ENCODE measurements at places on chromosomes 2 and 18.

DNA sequence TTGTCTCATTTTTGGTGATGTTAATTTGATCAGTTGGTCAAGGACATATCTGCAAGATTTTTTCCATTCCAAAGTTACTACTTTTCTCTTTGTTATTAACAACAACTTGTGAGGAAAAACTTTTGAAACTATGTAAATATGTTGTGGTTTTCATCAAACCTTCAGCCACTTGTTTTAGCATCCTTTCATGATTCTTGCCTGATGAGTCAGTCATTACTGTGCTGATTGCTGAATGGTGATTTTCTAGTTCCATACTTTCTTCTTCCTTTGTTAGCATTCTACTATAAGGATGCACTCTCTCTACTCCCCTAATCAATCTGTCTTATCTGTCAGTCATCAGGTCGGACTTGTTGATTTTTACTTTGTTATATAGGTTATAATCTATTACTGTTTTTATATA is 10.9 kb downstream of the TMEM87B start:
- no peak for DNase-seq

DNA sequence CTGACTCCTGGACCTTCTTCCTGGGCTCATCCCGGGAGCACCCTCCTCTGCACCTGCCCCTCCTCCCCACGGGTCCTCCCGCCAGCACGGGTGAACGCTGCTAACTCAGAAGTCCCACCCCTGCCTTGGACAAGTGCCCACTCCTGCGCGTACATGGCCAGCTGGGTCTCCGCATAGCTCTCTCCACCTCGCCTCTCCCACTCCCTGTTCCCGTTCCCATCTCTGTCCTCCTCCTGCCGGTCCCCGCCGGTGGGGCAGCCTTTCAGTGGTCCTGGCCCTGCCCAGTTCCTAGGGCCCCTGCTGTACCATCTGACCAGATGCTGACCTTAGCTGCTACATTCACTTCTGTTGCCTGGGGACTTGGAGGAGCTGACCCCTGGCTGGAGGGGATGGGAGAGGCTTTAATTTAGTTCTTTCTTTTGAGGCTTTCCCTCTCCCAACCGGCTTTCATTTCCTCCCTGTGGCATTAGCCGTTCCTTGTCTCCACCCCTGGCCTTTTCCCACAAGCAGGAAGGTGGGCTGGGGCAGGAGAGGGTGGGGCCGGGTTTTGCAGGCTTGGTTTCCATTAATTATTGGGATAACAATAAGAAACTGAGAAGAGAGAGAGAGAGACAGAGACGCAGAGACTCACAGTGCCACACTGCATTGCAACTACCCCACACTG is 136.1 kb downstream of the SH3BP4 start:
- DNase-seq, result no peak

- no peak for DNase-seq
Measured at GRCh38 chr2:170815311-170815710, 1.4 kb upstream of the GAD1 start.

DNA sequence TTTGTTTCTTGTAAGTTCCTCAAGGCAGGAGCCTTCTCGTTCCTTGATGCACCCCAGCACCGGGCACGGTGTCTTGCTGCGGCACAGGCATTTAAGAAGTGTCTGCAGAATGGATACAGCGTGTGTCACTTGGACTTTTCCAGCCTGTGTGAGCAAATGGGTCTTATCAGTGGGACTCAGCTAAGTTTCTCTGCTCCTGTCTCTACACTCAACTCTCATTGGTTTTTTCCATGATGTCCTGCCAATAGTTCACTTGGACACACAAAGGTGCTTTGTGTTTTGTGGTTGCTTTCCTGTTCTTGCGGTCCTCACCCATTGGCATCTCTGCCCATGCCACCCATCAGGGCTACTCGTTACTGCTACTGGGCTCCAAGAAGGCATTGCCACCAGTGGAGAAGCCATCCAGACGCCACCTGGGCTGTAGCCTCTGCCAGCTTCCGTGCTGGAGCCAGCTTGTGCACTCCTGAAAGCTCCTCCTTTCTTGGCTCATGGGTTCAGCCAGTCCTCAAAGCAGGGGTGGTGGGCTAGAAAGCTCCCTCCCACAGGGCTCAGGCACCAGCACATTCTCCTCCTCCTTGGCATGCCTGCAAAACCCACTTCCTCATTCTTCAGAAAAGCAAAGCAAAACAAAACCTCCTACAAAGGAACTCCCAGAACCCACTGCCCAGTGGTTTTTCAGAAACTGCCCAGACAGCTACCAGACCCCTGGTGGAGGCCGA is 41.4 kb downstream of the IL1R2 start:
- peak; percentile 92 for DNase-seq

GRCh38 chr2:160469621-160470204 is 23.9 kb downstream of the RBMS1 start:
- no peak for DNase-seq

GRCh38 chr2:200763422-200763821 is 48.3 kb upstream of the BZW1 start:
- DNase-seq, result no peak

- peak; percentile 62 for DNase-seq
Measured at GRCh38 chr18:48833701-48834412, 116.9 kb downstream of the SMAD7 start.

GRCh38 chr2:102664471-102664909 is 45.1 kb downstream of the SLC9A2 start:
- peak; percentile 43 for DNase-seq

DNA sequence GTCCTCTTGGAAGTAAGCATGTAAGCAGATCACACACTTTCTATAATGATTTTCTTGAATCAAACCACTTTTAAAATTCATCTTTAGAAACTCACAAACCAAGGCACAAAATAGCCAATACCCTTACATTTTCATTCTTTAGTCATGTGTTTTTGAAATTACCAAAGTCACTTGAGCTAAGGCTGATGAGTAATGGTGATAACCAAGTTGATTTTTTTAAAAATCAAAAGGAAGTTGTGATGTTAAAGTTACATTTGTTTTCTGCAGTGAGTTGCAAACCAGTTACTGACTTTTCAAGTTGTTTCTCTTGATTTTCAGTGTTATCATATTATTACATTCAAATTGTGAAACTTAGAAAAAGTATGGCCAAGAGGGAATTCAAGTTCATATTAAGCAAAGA is 21.5 kb upstream of the IL18RAP start:
- DNase-seq, result peak; percentile 54

GRCh38 chr2:239679755-239680154 is 278.9 kb upstream of the HDAC4 start:
- no peak for DNase-seq

DNA sequence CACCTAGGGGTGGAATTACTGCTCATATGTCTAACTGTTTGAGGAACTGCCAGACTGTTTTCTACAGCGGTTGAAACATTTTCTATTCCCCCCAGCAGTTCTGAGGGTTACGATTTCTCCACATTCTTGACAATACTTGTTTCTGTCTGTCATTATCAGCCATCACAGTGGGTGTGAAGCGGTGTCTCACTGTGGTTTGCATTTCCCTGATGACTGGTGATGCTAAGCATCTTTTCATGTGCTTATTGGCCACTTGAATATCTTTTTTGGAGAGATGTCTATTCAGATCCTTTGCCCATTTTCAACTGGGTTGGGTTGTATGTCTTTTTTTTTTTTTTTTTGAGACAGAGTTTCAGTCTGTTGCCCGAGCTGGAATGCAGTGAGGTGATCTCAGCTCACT is 63.0 kb downstream of the ADNP2 start:
- DNase-seq, result no peak

DNA sequence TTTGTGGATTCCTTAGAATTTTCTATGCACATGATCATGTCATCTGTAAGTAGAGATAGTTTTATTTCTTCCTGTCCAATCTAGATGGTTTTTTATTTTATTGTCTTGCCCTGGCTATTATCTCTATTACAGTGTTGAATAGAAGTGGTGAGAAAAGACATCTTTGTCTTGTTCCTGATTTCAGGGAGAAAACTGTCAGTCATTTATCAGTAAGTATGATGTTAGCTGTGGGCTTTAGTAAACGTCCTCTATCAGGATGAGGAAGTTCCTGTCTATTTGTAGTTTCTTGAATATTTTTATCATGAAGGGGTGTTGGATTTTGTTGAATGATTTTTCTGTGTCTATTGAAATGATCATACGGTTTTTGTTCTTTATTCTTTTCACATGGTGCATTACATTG is 5.3 kb downstream of the PLEKHH2 start:
- DNase-seq, result no peak

- no peak for DNase-seq
Measured at GRCh38 chr18:54740136-54740846, 88.0 kb upstream of the RAB27B start.

GRCh38 chr18:61546590-61546989 is 213.4 kb downstream of the CDH20 start:
- DNase-seq, result peak; percentile 47

DNA sequence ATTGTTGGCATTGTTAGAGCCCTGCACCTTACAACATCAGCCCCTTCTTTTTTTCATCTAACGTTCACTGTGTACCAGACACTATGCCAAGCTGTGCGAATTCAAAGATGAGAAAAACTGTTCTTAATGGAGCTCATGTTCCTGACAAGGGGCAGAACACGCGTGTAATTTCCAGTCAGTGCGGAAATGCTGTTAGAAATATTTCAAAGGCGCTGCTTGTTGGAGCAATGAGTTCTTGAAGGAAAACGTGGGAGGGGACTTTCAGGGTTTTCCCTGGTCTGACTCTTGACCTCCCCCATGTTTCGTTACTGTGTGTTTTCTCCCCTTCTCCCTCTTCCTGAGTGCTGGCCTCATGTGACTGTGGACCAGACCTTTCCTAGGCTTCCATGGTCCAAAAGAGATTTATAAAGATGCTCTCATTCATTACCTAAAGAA is 1.5 kb downstream of the MTHFD2 start:
- peak; percentile 74 for DNase-seq

- no peak for DNase-seq
Measured at GRCh38 chr2:230717600-230717999, 5.0 kb downstream of the CAB39 start.

GRCh38 chr18:48937869-48938750 is 12.7 kb downstream of the SMAD7 start:
- no peak for DNase-seq
